ENCODE measurements at places on chromosomes 5 and 9.

GRCh38 chr5:89281766-89282553, 399.0 kb upstream of the MEF2C start:
- DNase-seq: no peak

- no peak for DNase-seq
These were observed 108.9 kb downstream of the IZUMO3 start for GRCh38 chr9:24436761-24437160.

DNA sequence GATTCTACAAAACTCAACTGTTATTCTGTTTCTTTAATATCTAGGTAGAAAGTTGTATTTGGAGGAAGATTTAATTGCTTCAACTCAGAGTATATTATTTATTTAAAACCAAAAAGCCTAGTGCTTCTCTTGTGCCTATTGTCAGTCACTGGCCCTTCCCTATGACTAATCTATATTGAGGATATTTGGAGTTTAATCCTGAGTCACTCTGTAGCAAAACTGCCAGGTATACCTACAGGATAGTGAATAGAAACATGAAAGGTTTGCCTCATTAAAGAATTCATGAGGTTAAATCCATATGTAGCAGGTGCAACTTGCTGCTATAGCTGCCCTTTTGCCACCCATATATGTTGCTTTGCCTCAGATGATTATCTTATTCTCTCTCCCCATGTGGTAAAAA, 15.1 kb downstream of the PLK2 start:
- DNase-seq: no peak

- no peak for DNase-seq
These were observed 80.6 kb upstream of the IRX4 start for GRCh38 chr5:1963358-1963757.

- no peak for DNase-seq
These were observed 199.9 kb downstream of the FBXL17 start for GRCh38 chr5:108181975-108182374.

DNA sequence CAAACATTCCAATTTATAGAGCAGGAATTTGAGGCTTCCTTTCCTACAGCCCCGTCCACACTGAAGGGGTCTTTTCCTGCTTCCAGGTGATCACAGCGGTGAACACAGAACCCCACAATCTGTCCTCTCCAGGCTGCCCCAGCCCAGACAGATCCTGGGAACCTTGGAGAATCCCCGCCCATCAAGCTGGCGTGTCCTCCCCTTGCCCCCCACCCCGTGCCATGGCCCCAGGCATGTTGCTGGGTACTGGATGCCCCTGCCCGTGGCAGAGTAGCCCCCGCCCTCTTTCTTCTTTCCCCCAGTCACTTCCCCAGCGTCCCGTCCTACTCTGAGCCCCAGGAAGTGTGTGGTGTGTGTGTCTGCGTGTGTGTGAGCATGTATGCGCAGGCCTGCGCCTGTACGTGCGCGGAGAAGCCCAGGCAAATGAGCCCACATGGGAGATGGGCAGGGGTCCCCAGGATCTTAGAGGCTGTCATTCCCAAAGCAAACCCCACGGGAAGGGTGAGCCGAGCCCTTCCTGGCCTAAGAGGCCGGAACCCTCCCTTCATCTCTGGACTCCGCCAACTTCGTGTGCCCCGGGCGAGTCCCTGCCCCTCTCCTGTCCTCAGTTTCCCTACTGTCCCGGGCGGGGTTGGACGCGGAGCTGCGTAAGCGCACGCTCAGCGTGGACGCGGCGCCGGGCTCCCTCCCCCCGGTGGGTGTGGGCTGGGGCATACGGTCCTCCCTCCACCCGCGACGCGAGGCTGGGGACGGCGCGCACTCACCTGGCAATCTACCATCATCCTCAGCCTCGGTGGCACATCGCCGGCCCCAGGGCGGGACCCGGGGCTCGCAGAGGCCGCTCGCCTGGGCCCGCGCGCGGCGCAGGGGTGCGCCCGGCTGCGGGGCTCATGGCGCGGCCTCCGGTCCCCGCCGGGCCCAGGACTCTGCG, 15.2 kb downstream of the GBGT1 start:
- DNase-seq: peak; percentile 57

- DNase-seq: peak; percentile 60
These were observed 29.7 kb downstream of the ZNF462 start for GRCh38 chr9:106892632-106893031.

DNA sequence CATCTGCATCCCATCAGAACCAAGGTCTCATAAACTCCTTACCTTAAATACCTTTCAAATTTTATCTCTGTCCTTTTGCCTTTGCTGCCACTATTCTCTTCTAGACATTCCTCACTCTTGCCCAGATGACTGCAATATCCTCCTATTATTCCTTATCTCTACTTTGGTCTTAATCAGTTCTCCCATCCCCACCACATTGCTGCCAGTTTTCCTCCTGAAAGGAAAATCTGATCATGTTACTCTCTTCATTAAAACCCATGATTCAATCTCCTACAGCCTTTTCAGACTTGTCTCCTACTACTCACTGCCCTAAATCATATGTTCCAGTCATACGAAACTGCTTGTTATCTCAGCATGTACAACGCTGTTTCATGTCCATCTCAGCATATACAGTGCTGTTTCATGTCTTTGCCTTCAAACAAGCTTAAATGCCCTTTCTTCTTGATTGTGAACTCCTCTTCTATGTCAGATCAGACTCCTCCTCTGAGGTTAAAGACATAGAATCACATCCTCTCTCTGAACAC, 152.6 kb upstream of the FST start:
- DNase-seq: no peak

DNA sequence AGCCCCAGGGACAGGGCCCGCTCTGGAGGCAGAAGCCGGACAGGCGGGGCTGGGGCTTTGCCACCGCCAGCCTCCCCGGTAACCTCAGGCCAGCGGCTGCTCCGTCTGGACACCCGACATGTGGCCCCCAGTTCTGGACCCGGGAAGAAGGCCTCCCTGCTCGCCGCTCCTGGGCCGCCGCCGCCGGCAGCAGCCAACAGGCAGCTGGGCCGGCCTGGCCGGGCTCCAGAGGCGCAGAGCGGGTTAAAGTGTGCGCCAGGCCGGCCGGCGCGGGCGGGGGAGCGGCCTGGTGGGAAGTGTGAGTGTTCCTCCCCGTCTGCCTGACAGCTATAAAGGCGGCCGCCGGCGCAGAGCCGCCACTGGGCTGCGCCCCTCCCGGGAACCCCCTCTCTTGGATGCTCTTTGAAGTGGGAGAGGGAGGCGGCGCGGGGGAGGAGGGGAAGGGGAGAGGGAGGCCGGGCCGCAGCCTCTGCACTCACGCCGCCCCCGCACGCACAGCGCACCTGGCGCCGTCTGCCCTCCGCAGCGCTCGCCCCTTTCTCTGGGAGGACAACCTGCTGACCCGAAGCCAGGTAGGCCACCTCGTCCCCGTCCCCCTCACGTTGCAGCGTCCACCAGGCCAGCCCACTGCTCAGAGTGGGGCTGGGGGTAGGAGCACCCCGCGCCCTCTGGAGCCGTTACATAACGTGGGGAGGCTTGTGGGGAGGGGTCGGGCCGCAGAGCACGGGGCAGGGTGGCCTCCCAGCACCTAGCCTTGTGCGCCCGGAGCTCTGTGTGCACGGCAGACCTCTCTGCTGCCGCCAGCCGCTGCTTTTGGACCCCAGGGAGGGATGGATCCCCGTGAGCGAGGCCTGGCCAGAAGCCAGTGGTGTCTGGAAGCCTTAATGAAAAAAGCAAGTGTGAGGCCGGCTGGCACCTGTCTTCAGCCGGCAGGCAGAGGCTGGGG, at the start of gene ADAMTSL2:
TSS of gene ADAMTSL2 (plus strand) at position 359 of the 946 bp plus-strand sequence. CDS start 2,009 bp downstream, outside the sequence.
- DNase-seq: peak; percentile 83

DNA sequence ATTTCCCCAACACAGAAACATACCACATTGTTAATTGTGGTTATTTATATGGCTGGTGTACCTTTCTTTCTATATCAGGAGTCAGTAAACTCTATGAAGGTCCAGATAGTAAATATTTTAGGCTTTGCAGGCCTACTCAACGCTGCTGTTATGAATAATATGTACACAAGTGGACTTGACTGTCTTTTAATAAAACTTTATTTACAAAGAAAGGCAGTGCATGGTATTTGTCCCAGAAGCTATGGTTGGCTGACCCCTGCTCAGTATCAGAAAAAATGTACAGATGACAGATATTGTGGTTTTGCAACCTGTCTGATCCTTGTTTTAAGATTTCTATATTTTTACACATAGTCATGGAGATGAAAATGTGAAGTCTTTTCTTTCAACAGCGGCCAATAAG, 5.7 kb downstream of the MTRR start:
- DNase-seq: no peak

DNA sequence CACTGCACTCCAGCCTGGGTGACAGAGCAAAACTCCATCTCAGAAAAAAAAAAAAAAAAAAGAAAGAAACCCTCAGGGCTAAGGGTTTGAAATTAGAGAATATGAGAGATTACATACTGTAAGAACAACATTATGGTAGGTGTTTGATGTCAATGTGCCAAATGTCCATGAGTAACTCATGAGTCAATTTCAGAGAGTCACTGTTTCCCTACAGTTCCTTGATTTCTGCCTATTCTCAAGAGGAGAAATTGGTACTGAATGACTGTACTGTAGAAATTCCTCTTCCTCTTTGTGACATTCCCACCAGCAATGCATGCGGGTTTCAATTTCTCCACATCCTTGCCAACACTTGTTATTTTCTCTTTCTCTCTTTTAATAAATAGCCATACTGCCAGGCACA, 35.2 kb downstream of the MARVELD2 start:
- no peak for DNase-seq

Data from uterus (tissue), 4 donors.